ENCODE measurements at places on chromosomes 3 and 15. TPM values are rescaled to one million over a fixed set of nuclear protein-coding genes. Genes with fewer than 3 reads are reported as not detected.

- DNase-seq = no peak
Observed at GRCh38 chr15:35066094-35066493, 19.0 kb downstream of the NANOGP8 start.

- no peak for DNase-seq
Observed at GRCh38 chr3:190003068-190003467, 117.6 kb downstream of the P3H2 start.

- DNase-seq = no peak
Observed at GRCh38 chr3:179860275-179861107, 176.2 kb downstream of the PEX5L start.

DNA sequence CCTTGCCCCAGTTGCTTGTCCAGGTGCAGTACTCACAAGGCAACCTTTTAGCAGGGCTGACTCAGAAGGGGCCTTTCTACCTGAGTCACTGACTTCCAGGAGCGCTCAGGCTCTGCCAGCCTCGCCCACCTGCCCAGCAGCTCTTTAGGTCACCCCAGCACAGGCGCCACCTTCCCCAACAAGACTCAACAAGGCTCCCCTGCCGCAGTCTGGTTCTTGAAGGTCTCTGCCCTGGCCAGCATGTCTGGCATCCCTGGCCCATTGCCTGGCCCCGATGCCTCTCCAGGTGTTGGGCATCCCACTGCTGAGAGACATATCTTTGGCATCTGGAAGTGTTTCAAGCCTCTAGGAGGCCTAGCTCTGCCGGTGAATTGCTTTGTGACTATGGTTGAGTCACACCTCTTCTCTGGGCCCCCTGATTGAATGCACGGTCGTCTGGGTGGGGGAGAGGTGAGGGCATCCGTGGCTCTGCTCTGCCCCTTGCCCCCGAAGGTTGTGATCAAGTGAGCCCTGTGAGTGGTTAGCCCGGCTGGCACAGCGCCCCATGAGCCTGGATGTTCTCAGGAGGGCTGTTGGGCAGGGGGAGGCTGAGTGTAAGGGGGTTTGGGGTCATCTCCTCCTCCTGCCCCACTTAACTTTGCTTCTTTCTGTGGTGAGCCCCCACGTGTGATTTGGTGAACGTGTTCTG is 21.6 kb downstream of the SNX33 start:
- no peak for DNase-seq

GRCh38 chr3:14391033-14391432 is 11.4 kb upstream of the SLC6A6 start:
- no peak for DNase-seq

The SPTSSB gene
- 0.02 TPM for polyA plus RNA-seq

The CIB2 gene
- polyA plus RNA-seq = 0.36 TPM

The SLMAP gene
- polyA plus RNA-seq = 10.2 TPM

The CX3CR1 gene
- polyA plus RNA-seq = 0.44 TPM

Measured in liver (tissue), 10 donors.